ENCODE measurements at places on chromosomes 2 and 18.

DNA sequence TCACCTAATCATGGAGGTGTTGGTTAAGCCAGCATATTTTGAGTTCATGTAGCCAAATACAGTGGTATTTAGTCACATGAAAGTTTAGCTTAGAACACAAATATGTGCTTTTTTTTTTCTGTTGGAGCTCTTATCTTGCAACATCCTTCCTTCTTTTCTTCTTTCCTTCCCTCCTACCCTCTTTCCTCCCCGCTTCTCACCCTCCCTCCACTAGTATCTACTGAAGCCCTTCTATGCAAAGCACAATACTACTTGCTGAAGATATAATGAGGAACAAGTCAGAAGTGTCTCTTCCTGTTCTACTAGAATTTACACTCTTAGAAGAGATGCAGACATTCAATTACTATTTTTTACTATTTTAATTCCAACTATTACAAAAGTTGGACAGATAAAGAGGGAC is 105.0 kb upstream of the ITGA4 start:
- DNase-seq: no peak

GRCh38 chr18:45806226-45806625 is 19.2 kb upstream of the SIGLEC15 start:
- DNase-seq: peak; percentile 1

- no peak for DNase-seq
Measured at GRCh38 chr18:22223254-22223964, 54.0 kb downstream of the GATA6 start.

GRCh38 chr2:177460973-177461585 is 68.5 kb downstream of the AGPS start:
- peak; percentile 35 for DNase-seq

- no peak for DNase-seq
Measured at GRCh38 chr2:171323971-171324528, 109.7 kb downstream of the METTL8 start.

- DNase-seq: no peak
Measured at GRCh38 chr2:25845843-25846505, 32.3 kb downstream of the ASXL2 start.
